ENCODE measurements at places on chromosomes 11 and 22.

GRCh38 chr22:33337524-33337923 is 279.3 kb upstream of the SYN3 start:
- no peak for DNase-seq

DNA sequence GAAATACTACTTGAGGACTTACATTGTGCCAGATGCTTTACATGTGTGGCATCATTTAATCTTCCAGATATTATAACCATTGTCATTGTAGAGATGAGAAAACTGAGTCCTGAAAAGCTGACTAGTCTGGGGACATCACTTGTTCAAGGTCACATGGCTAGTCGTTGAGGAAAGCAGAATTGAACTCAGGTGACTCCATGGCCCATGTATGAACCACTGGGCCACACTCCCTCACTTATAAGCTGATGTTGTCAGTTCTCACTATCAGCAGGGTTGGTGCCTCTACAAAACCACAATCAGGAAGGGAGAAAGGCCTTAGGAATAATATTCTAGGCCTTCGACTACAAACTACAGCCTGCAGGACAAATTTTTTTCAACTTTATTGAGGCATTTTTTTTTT is 26.1 kb upstream of the ADA2 start:
- DNase-seq, result no peak

- DNase-seq, result no peak
Observed at GRCh38 chr11:103958475-103959215, 77.8 kb upstream of the DDI1 start.

GRCh38 chr22:44660051-44660830 is 41.8 kb upstream of the PRR5 start:
- DNase-seq, result no peak

- DNase-seq, result no peak
Observed at GRCh38 chr11:127135256-127135655, 134.7 kb upstream of the KIRREL3 start.

DNA sequence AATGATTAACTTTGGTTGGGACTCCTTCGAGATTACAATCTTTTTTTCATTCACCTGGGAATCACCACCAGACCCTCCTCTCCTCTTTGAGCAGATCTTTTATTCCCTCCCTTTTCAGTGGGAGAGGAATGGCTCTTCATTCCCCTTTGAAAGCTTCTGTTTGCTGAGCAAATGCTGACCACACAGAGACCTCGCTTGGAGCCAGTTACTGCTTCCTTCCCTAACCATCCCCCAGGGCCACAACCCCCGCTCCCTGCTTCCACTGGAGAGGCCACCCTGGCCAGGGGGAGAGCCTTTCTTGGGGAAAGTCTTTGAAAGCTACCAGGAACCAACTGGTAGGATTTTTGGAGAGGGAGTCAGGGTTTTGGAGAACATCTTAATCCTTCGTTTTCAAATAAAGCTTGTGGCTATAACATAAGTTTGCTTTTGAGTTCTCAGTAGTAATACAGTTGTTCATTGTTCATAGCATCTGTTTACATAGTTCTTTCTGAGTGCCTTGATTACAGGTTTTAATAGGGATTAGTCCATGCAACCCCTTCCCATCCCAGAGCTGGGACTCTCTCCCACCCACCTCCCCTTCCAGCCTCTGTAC is 138.4 kb downstream of the DBX1 start:
- DNase-seq, result no peak

- no peak for DNase-seq
Observed at GRCh38 chr11:69301455-69302401, 7.8 kb downstream of the MYEOV start.

- DNase-seq, result no peak
Observed at GRCh38 chr22:47033648-47034000, 271.2 kb downstream of the TBC1D22A start.

DNA sequence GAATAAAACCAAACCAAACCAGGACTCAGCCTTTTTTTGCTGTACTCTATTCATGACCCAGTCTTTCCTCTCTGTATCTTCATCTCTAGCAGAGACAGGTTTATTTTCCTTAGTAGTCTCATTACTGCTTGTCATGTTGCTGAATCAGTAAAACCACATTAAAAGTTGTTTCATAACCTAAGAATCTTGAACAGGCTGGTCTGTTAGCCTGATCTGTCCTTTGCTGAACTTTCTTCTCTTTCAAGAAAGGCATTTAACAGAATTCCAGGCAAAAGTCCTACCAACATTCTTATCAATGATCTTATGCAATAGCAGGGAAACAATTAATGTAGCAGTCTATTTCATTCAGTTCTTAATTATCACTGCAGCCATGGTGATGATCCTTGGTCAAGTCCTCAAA is 197.7 kb downstream of the CASP12 start:
- DNase-seq, result no peak

DNA sequence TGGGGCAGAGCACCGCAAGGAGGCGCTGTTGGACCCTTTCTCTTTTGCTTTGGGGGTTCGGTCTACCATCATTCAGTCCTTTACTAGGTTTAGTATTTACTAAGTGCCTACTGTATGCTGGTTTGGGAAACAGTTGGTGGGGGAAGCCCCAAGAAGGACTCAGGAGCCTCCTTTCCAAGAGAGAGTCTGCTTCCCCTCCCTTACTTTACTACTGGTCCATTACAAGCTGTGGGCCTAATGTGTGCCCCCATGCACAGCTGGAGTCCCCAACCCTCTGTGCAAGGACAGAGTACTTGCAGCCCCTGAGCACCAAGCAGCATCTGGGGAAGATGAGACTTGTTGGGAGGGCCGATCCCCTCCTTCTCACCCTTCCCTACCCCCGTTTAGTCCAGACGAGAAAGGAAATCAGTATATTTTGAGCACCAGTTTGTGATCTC is 876 bp upstream of the UBE2L6 start:
- no peak for DNase-seq

- no peak for DNase-seq
Observed at GRCh38 chr11:74592063-74592440, 330 bp upstream of the POLD3 start.

GRCh38 chr22:44550711-44551491 is 52.9 kb upstream of the RTL6 start:
- DNase-seq, result peak; percentile 51

- peak; percentile 22 for DNase-seq
Observed at GRCh38 chr11:67732045-67732787, 57.8 kb upstream of the ALDH3B2 start.

DNA sequence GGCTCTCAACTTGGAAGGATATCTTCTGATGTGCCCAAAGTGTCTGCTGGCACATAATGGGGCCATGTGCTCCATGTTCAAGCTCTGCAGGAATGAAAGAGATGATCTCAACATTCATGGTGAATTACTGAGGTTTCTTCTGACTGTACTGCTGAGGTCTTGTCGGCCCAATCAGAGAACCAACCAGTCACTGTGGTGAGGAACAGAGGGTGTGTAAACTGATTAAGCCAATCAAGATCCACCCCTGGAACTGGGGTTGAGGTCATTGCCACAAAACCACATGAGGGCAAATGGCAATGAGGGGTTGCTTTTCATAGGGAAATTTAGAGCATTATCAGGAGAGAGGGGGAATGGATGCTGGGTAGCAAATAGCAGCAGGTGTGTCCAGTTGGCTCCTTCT is 152.3 kb upstream of the RAG2 start:
- no peak for DNase-seq

- DNase-seq, result no peak
Observed at GRCh38 chr11:115222863-115223530, 281.2 kb downstream of the CADM1 start.

DNA sequence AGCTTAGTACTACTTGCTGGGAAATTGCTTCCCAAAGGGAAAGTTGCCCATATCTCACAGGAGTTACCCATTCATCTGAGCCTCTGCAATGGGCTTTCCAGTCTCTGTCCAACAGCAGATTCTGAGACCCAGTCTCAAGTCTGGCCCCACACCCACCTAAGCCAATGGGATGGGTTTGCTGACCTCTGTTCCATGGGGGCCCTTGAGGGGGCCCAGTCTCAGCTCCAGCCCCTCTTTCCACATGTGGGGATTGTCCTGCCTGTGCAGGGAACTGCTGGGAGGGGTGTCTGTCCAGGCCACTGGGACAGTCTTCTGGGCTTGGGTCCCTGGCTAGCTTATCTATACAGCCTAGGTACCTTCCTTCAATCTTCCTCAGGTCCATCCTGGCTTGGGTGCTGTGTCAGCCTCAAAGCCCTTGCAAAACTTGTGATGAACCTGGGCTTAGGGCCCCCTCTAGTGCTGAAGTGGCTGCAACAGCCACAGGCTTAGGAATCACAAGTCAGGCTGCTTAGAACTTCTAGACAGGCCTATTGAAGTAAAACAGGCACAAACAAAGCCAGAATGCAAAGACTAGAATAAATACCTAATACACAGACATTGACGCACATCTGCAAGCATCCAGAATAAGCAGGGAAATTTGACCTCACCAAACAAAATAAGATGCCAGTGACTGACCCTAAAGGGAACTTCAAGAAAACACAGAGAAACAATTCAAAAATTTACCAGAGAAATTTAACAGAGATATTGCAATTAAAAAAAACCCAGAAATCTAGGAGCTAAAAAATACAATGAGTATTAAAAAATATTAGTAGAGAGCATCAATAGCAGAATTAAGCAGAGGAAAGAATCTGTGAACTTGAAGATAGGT is 11.7 kb upstream of the PATL1 start:
- DNase-seq, result peak; percentile 62

GRCh38 chr11:95703049-95703448 is 86.5 kb downstream of the FAM76B start:
- no peak for DNase-seq

GRCh38 chr11:23192256-23192655 is 332.0 kb upstream of the CCDC179 start:
- no peak for DNase-seq

- DNase-seq, result no peak
Observed at GRCh38 chr11:2703363-2704141, 3.8 kb upstream of the KCNQ1OT1 start.

DNA sequence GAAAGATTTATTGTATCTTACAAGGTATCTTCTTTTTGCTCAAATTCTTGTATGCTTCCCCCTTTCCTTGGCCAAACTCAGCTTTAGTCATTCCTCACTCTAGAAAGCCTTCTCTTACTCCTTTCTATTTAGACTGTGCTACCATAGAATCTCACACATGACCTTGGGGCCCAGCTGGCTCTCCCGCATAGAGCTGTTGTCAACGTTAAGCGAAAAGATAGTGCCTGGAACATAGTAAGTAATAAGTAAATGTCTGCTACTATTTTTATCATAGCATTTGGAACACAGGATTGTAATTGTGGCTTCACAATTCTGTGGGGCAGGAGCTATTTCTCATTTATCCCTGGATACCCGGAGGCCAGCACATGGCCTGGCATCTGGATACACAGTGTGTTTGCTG is 38.9 kb upstream of the OR4B1 start:
- no peak for DNase-seq

GRCh38 chr22:23609983-23610781 is 21.9 kb downstream of the DRICH1 start:
- DNase-seq, result no peak

DNA sequence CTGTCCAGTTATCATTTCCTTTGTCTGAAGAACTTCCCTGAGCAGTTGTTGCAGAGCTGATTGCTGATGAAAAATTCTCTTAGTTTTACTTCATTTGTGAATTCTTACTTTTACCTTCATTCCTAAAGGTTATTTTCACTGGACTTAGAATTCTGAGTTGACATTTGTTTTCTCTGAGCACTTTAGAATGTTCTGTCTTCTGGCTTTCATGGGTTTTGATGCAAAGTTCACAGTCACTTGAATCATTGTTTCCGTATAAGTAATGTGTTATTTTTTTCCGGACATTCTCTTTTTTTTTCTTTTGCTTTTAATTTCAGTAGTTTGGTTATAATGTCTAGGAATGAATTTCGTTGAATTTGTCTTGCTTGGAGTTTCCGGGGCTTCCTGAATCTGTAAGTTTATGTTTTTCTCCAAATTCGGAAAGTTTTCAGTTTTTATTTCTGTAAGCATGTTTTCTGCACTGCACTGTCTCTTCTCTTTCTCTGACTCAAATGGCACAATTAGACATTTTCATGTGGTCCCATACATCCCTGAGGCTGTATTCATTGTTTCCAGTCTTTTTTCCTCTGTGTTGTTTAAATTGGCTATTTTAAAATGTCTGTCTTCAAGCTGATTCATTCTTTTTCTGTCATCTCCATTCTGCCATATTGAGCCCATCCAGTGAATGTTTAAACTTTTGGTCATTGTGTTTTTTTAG is 68.5 kb upstream of the NARS2 start:
- no peak for DNase-seq

GRCh38 chr11:47611348-47611794 is 17.2 kb upstream of the C1QTNF4 start:
- DNase-seq, result no peak

- DNase-seq, result no peak
Observed at GRCh38 chr11:69267395-69267805, 26.6 kb upstream of the MYEOV start.

GRCh38 chr11:80993536-80993935 is 1552.7 kb upstream of the TENM4 start:
- DNase-seq, result no peak

DNA sequence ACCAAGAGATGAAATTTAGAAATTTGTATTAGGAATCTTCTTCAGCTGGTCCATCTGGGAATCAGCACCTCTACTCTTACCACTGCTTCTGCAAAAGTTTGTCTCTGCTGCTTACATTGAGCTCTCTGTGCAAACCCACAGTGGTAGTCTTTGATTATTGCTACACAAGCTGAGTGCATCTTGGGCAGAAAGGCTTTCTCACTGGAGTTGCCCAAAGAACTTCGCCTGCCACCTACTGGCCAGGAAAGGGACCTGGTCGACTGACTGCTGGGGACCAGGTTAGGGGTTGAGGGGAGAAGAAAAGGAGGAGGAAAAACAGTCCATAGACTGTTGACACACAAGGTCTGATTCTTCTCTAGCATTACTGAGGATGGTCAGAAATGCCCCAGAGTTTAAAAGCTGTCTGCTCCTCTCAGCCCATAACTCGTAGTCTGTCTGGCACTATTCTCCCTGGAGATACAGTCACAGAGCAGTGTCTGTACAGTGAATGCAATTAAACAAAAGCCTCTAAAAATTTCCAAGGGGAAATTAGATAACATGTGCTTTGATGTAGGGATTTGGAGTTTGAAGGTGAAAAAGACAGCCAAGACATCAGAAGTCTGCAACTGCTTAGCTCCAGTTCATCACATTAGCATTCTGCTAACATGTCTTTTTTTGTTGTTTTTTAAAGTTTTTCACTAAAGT is 215.0 kb upstream of the CTSC start:
- peak; percentile 32 for DNase-seq

- no peak for DNase-seq
Observed at GRCh38 chr11:63901660-63902059, 15.3 kb downstream of the RCOR2 start.

GRCh38 chr11:61482513-61482912 is 26.0 kb upstream of the LRRC10B start:
- DNase-seq, result peak; percentile 75

- DNase-seq, result no peak
Observed at GRCh38 chr11:121452609-121453150, at the start of gene SORL1-AS1. Gene SORL1-AS1 (minus strand): TSS chr11:121452967.

GRCh38 chr11:2553198-2553597 is 108.4 kb downstream of the KCNQ1 start:
- no peak for DNase-seq

GRCh38 chr22:22955866-22956535 is 68.4 kb downstream of the IGLL5 start:
- peak; percentile 65 for DNase-seq
